ENCODE measurements at places on chromosomes 5 and 9. TPM values are rescaled to one million over a fixed set of nuclear protein-coding genes. Genes with fewer than 3 reads are reported as not detected.

KYAT1 gene
- total RNA-seq, result 9.9 TPM

- no peak for DNase-seq
Observed at GRCh38 chr5:34415559-34416198, 240.4 kb upstream of the RAI14 start.

DNA sequence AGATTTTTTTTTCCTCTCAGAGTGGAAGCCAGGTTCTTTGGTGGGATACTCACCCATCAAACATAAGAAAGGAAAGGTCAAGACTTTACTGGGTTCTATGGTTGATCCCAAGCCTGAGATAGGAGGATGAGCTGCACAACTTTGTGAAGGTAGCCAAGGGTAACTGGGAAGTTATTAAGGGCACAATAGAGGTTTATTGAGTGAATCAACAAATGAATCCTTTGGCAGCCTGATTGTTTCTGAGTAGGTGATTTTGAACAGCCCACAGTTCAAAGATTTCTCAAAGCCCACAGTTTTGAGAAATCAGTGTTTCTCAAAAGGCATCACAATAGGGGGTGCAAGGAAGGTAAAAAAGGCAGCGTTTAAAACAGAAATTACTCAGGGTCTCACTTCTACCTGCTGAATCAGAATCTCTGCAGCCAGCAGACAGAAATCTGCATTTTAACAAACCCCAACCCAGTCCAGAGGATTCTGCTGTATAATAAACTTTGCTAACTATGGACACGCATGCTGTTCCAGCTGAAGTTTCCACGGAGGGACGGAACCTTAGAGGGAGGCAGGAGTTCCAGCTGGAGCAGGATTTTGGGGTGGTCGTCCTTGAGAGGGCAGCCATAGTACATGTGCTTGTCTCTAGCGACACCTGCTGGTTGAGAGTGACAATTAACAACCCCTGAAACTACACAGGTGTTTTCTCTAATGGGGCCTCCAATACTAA, 32.7 kb upstream of the FSD1L start:
- no peak for DNase-seq

C5orf52 gene
- not detected for total RNA-seq

ITGA2 gene
- 5.0 TPM for total RNA-seq

BARHL1 gene
- not detected for total RNA-seq

DNA sequence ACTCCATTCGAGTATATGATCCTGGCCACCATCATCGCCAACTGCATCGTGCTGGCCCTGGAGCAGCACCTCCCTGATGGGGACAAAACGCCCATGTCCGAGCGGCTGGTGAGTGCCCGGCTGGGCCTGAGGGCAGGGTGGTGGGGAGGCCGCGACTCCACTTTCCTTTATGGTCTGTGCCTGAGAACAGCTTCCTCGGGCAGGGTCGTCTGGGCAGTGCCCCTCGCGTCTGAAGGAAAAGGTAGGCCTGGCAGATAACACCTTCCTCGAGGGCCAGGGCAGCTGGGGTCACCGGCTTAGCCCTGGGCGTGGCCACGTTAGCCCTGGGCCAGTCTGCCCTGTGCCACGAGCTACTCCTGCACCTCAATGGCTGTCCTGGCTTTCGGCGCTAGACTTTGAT, 1.5 kb downstream of the CACNA1B start:
- no peak for DNase-seq

SPINK7 gene
- not detected for total RNA-seq

GRCh38 chr5:74295676-74296075, 344.9 kb downstream of the ENC1 start:
- no peak for DNase-seq

SLC46A2 gene
- total RNA-seq, result not detected

LIX1 gene
- total RNA-seq, result 0.13 TPM

DNA sequence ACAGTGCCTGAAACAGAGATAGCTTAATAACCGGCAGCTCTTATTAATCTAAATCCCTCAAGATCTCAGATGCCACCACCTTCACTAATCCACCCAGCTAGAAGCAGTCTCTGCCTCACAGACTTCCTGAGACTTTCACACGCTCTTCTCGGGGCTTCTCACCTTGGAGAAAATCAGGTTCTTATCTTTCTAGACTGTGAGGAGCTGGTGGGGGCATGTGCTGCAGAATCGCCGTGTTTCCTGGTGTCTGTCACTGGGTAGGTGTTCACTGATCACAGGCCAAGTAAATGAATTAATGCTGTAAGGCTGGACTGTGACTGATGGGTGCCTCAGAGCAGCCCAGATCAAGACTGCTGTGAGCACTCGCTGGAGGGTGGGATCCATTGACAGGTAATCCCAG, 101.7 kb downstream of the PSD2 start:
- DNase-seq, result no peak

DNA sequence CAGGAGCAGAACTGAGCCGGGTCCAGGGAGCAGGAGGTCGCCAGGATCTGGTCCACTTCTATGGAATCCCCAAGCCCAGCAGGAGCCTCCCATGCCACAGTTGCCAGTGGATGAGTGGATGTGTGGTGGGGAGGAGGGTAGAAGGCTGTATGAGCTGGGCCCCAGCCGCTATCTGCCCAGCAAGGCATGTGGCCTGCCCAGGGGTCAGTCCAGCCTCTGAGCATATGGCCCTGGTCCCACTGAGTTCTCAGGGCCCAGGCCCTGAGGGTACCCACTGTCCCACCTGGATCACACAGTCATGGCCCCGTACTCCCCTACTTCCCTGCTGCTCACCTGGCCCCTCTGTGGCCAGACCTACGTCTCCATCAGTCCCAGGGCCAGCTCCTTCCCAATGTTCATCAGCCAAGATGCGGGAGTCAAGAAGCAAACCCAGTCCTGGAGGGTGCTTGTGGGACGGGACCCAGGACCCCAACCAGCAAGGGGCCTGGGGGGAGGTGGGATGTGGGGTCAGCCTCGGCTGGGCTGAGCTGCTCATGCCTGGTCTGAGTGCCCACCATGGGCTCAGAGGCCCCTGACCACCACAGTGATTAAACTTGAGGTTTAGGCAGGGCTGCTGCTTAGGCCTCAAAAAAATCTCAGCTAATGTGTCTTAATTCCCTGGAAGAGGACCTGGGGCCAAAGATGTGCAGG, 152.7 kb downstream of the COL23A1 start:
- no peak for DNase-seq

DNA sequence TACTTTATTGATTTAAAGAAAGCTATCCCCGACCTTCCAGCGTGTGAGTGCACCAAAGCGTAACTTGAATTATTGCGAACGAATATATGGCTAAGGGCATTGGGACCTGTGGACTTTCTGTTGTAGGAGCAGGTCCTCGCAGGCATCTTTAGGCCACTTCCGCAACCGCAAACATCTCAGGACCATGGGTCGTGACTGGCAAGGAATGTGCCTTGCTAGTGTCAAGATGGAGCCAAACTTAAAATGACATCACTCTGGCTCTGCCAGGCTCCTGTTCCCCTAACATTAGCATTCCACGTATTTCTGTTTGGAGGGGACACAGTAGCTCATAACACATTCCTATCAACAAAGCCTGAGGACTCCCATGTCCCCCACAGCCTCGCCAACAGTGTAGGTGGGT, 44.1 kb upstream of the OLFM1 start:
- DNase-seq, result peak; percentile 8

- DNase-seq, result peak; percentile 91
Observed at GRCh38 chr5:177429248-177430040, 3.0 kb downstream of the GRK6 start.

DNA sequence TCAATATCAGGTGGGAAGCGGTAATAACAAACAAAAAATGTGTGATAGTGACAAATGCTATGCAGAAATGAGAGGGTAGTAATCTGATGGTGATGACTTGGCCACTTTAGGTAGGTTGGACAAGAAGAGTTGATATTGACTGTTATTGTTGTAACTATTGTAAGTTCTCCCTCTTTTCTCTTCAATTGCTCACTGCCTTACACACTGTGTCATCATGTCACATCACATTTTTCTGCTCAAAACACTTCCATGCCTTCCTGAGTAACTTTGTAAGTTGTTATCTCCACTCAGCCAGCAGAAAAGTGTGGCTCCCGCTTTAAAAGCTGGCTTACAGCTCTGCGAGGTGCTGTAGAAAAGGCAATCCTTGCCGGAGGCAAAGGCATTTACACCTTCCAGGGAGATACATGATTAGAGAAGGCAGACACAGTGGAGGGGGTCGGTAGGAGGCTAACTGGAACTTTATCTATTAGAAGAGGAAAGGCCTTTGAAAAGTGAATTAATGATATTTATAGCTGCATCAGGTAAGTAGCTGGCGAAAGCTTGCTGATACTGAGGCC, 85.2 kb upstream of the CLINT1 start:
- DNase-seq, result no peak

DNA sequence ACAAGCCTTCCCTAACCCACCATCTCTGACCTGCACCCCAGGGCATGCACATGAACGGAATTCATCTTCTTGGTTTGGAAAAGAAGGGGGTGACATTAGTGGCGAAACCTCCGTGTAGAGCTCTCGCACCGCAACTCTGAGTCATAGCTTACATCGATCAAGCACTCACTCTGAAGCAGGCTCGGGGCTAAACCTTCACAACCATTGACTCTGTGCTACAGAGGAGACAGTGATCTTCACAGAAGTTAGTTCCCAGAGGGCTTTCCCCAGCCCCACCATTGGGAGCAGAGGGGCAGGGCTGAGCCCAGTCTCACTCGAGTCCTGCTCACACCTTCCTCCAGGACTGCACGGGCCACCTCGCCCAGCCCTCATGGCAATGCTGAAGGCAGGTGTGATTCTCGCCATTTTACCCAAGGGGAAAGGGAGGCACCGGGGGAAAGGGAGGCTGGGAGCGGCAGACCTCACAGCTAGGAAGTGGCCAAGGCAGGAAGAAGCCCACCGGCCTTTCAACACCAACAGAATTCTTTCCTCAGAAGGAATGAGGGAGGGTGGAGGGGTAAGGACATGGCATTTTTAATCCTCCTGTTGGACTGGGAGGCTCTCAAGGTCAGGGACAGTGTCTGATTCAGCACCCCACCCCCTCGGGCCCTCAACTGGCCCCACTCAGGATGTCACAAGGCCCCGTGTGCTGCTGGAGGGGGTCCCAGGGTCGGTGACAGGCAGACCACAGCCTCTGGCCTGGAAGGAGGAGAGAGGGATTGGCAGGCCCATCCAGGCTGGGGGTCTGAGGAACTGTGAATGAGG, 25.9 kb upstream of the IL17B start:
- DNase-seq, result no peak

DNA sequence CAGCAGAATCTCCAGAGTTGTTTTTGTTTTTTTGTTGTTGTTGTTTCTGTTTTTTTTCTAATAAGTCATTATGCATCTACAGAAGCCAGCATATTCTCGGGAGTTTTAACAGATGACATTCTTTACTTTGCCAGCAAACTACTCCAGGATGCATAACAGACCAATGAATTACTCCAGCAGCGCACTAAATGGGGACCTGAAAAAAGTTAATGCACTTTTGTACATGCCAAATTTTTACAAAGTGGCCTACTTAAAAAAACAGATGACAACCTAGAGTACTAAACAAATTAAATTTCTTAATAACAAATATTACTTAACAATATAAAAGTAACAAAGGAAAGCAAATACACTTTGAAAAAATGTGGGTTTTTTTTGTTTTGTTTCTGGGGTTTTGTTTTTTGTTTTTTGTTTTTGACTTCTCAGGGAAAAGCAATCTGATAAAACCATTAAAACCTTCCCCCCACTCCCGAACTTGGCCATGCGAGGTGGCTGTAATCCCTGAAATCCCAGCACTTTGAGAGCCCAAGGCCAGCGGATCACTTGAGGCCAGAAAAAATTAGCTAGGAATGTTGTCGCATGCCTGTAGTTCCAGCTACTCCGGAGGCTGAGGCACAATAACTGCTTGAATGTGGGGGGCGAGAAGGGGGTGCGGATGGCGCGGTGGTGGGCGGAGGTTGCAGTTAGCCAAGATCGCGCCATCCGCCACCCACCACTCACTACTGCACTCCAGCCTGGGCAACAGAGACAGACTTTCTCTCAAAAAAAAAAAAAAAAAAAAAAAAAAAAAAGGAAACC, 352.4 kb downstream of the CETN3 start:
- DNase-seq, result no peak

DNA sequence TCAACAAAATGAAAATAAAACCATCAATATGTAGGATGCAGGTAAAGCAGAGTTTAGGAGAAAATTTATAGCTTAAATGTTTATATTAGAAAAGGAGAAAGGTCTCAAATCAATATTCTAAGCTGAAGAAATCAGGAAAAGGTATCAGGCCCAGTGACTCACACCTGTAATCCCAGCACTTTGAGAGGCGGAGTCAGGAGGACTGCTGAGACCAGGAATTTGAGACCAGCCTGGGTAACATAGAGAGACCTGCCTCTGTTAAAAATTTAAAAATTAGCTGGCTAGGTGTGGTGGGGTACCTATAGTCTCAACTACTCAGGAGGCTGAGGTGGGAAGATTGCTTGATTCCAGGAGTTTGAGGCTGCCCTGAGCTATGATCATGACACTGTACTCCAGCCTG, 32.2 kb downstream of the CCDC69 start:
- DNase-seq, result no peak

- no peak for DNase-seq
Observed at GRCh38 chr5:100270023-100270771, 265.0 kb upstream of the FAM174A start.
